ENCODE measurements at places on chromosomes 7 and 10.

DNA sequence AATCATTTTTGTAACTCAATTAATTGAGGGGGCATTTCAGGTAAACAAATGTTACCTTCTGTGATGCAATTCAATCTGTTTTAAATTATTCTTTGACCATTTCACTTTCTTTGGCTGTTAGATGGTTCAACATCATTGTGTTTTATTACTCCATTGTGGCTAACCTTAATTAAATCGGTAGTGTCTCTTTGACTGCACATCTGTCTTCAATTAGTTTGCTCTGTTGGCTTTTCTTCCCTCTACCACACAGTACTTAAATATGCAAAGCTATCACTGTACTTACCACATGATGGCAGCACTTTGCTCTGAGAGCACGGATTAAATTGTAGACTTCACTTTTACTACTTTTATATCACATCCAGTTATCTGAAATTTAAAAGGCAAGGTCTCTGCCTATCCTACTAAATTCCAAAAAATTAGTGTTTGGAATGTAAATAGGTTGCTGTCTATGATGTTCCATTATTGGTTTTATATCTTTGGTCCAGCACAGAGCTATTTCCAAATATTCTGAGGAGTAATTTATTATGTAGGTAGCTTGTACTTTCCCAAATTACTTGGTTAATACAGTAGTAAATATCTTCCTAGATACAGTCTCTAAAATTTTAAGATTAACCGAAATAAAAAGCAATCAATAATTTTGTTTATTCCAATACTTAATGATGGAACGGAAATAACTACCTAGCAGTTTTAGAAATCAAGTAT is 352.0 kb downstream of the PCLO start:
- DNase-seq: no peak

DNA sequence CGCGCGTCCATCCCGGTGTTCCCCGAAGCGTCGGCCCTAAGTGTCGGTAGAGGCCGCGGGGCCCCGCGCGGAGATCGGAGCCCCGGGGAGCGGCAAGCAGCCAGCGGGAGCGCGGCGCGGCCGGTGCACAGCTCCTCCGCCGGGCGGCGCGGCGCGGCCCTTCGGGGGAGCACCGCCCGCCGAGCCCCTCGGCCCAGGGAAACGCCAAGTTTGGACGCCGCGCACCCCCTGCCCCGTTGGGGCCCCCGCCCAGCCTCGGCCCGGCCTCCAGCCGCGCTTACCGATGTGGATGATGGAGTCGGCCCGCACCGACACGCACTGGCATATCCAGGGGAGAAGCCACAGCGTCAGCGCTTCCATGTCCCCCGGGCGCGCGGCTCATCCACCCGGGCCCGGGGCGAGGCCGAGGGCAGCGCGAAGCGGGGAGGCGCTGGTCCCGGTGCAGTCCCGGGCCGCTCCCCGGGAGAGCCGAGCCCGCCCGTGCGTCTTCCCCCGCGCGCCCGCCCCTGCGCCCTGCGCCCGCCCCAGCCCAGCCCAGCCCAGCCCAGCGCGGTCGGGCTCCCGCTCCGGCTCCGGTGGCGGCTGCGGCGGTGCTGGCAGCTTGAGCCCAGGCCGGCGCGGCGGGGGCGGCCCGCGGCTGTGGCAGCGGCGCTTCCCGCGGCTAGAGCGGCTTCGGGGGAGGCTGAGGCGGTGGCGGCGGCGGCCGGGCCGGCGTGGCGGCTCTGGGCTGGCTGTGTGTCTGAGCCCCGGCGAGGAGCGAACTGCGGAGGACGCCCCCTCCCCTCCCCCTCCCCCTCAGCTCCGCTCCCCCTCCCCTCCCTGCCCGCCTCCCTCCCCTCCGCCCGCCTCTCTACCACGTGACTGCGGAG is at the start of gene GRID1:
Gene GRID1, minus strand, starts transcription at position 763 of the 869 bp plus-strand sequence.
- no peak for DNase-seq

- no peak for DNase-seq
Measured at GRCh38 chr10:132241496-132241895, 54.7 kb downstream of the DPYSL4 start.

- no peak for DNase-seq
Measured at GRCh38 chr7:127891144-127891543, 140.1 kb downstream of the LRRC4 start.

- DNase-seq: no peak
Measured at GRCh38 chr10:6563731-6564130, 16.3 kb downstream of the PRKCQ start.

GRCh38 chr10:14009371-14010100 is 321.2 kb downstream of the FRMD4A start:
- no peak for DNase-seq

GRCh38 chr10:60203993-60204618 is 185.6 kb downstream of the ANK3 start:
- no peak for DNase-seq

- no peak for DNase-seq
Measured at GRCh38 chr10:21318540-21319167, 206.8 kb downstream of the SKIDA1 start.

DNA sequence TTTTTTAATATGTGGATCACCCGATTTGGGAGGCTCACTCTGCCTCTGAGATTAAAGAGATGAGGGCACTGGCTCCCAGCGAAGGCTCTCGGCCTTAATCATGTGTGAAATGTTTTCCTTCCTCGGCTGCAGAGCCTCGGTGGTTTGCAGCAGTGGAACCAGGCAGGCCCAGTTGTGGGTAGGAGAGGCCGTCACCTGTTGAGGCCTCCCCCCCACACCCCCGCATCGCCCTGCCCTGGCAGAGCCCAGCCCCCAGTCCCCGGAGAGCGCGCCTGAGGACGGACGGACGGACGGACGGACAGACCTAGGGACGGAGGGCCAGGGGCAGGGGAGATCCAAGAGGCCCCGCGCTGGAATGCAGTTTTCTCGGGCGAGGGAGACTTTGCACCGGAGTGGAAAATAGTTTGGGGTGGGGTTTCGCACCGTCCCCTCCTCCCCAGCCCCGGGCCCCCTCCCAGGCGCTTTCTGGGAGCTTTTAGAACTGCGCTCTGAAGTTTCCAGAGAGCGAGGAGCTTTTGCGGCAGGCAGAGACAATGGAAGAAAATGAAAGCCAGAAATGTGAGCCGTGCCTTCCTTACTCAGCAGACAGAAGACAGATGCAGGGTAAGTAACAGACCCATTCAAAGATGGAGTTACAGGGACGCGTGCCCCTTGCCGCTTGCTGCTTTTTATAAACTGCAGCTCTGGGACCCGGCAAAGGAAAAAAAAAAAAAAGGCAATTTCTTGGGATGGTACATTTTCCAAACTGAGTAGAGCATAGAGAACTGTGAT is at the start of gene KIAA1217:
Gene KIAA1217, plus strand, starts transcription at position 478 of the 771 bp plus-strand sequence. Its CDS starts 56 bp downstream, at position 534.
- no peak for DNase-seq

DNA sequence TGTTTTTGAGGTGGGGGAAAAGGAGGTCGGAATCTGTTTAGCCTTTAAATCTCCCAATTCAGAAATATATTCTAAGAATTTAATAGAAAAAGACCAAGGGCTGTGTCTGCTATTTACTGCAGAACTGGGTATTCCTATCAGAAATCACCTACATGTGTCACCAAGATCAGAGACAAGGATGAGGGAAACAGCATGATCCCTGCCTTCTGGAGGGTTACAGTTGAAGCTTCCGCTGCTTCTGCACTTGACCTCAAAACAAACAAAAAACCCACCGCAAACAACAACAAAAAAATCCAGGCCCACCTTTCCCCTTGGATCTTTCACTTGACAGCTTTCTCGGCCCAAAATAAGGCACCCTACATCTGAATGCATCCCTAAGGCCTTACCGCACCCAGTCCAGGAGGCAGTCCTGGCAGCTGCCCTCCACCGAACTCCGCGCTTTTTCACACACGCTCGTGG is 750 bp upstream of the CDK14 start:
- DNase-seq: no peak

GRCh38 chr7:23017309-23017708 is 3.4 kb upstream of the HYCC1 start:
- DNase-seq: no peak

- DNase-seq: no peak
Measured at GRCh38 chr7:130276796-130277762, 10.4 kb downstream of the CPA2 start.

GRCh38 chr7:18659746-18660145 is 164.2 kb downstream of the HDAC9 start:
- DNase-seq: no peak

- DNase-seq: no peak
Measured at GRCh38 chr7:71480791-71481190, 348.8 kb downstream of the GALNT17 start.

GRCh38 chr10:78572565-78572964 is 496.2 kb upstream of the ZMIZ1 start:
- DNase-seq: no peak

DNA sequence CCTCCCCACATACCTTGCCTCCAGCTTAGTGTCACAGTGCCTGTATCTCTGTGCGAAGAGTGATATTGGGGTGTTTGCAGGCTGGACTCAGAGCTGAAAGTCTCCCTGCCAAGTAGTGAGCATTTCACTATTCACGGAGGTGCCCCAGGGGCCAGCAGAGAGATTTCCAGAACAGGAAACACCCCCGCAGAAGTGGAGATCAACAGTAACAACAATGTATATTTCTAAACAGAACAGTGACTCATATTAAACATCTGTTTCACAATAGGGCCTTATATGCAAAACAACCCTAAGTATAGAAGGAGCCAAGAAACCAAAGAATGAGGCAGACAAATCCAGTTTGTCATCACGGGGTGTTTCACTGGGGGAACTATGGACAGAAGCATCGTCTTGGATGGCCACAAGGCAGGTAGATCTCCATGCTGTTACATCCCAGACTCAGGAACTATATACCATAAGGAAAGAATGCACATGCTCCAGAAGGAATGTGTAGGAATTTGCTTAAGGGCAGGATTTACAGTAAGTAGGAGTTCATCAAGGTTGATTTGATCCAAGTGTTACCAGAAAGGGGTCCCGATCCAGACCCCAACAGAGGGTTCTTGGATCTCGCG is 29.3 kb upstream of the CCL24 start:
- no peak for DNase-seq

DNA sequence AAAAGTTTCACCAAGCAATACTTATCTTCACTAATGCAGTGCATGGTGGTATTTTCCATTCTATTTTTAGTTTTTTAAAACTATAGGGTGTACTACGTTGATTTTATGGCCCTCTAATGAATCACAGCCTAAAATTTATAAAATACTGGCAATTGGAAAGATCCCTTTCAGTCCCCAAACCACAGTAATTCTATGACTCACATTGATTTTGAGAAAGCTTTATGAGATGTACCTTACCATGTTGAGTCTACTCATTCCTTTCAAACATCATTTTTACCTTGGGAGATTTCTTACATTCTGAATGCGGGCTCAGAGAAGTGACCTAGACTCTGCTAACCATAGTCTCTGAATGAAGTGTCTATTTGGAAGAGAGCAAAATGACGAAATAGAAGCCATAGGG is 141.6 kb downstream of the GPR85 start:
- no peak for DNase-seq

DNA sequence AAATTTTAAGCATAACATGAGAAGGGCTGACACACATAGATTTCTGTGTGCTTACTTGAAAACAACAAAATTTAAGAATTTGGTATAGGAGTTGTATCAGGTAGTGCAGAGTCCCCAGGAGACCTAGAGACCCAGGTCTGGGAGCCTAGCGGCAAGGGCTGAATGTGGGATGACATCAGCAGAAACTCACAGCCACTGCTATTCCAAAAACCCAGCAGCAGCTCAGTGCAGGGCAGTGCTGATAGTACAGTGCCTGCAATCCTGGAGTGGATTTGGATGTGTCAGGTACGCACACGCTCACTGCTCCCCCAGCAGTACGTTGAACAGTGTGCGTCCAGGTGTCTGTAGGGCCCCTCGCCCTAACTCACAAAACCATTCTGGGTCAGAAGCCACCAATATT is 87.1 kb downstream of the EGFR start:
- DNase-seq: no peak

DNA sequence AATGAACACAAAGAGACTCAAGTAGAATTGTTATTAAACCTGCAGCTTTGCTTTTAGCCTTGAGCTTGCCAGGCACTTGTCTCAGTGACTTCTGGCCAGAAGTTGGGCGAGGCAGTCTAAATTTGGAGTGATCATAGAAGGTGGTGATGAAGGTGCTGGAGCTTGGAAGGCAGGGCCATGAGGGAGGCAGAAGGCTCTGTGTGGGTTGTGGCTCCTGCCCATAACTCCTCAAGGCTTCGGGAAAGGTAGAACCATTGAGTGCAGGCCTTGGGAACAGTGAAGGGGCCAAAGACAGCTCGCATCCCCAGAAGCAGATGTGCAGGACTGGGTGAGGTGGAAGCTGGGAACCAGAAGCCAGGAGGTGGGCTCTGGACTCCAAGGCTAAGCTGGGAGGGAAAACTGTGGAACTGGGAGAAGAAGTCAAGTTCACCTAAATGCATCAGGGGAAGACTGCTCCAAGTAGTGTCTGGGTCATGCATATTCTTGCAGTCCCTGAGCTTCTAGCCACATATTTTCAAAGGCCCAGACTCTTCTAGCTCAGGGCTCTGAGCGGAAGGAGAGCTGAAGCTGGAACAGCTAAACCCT is 111.1 kb upstream of the HABP2 start:
- DNase-seq: no peak

DNA sequence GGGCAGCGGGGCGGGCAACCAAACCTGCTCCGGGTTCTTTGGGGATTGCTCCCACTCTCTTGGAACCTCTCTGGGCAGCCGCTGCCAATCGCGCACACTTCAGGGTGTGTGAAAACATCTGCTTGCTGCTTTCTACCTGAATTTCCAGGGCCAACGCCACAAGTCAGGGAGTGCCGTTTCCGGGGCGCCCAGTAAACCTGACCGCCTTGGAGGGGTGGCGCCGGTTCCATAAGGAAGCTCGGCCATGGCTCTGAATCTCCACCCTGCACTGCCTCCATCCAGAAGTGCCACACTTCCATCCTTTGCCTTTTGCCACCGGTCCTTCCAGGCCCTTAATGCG is 679 bp upstream of the AFAP1L2 start:
- no peak for DNase-seq

DNA sequence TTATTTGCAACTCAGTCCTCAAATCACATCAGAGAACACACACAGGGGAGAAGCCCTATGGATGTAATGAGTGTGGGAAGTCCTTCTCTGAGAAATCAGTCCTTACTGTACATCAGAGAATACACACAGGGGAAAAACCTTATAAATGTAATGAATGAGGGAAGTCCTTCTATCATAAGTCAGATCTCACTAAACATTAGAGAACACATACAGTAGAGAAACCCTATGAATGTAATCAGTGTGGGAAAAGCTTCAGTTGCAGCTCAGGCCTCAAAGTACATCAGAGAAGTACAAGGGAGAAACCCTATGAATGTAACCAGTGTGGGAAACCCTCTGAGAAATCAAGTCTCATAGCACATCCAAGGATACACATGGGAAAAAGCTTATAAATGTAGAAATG is 39.0 kb upstream of the ZNF248 start:
- no peak for DNase-seq

GRCh38 chr7:16989811-16990413 is 108.1 kb upstream of the AGR3 start:
- DNase-seq: no peak

All from stimulated activated CD8-positive, alpha-beta memory T cell treated with anti-CD3 and anti-CD28 coated beads, Interleukin-15, amount 100 ng/mL, for 24 hours (primary cell).